ENCODE measurements at places on chromosomes 12 and 14.

DNA sequence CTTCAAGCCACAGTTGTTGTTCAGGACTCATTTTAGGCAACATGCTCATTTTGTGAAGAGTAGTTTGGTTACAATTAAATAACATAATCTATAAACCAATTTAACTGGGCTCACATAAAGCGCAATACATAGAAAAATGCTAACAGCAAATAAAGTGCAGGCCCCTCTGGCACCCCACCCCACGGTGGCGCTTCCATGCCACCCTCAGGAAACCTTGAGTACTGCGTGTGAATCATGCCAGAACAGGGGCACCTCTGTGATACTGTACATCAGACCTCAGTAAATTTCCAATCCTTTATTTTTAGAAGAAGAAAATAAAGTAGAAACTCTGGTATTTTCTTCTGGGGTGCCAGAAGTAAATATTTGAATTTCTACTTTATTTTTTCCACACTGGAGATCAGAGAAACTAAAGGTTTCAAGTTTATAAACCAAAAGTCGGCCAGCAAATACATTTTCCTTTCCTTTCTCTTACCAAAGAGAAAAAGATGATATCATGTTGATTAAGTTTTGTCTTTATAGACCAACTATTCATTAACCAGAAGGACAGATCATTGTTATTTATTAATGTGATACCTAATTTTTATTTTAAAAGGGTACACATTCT, 316.8 kb downstream of the PAWR start:
- no peak for DNase-seq

DNA sequence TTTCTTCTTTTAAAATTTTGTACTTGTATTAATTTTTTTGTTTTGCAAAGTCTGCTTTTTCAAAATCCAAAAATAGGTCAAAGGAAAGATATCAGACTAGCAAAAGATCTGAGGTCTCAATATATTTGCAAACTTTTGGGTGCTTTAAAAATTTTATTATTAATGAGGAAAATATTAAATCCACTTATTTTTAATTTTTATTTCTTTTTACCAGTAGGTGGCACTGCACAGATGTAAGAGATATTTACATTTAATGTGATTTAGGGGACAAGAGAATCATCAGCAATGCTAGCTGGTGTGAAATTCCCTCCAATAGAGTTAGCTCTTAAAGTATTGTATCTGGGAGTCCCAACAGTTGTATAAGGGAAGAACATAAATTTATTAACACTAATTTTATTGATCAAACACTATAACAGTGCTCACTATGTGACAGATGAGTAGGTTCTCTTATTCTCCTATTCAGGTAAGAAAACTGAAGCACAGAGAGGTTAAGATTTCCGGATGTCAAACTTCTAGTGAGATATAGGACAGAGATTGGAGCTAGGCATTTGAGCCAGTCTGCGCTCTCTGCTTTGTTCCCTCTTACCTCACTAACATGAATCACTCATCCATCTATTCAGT, 30.5 kb downstream of the ALX1 start:
- no peak for DNase-seq

- DNase-seq = no peak
These were observed 91.8 kb downstream of the SLC38A1 start for GRCh38 chr12:46177025-46177424.

DNA sequence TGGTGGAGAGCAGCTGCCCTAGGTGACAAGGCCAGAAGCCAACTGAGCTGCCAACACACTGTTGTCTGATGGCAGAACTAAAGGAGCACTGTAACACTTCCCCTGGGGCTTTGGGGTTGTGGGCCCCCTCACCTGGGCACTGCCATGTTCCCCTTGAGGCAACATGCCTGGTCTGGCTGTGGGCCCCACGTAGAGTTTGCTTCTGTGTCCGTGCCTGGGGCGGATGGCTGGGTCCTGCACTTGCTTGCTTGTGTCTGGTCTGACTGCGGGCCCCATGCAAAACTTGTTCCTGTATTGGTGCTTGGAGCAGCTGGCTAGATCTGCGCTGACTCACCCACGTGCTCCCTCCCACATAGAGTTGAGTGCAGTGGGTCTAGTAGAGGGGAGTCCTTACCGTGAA, 78.4 kb downstream of the MNAT1 start:
- no peak for DNase-seq

- no peak for DNase-seq
These were observed 14.8 kb downstream of the IRAK3 start for GRCh38 chr12:66203820-66204219.

DNA sequence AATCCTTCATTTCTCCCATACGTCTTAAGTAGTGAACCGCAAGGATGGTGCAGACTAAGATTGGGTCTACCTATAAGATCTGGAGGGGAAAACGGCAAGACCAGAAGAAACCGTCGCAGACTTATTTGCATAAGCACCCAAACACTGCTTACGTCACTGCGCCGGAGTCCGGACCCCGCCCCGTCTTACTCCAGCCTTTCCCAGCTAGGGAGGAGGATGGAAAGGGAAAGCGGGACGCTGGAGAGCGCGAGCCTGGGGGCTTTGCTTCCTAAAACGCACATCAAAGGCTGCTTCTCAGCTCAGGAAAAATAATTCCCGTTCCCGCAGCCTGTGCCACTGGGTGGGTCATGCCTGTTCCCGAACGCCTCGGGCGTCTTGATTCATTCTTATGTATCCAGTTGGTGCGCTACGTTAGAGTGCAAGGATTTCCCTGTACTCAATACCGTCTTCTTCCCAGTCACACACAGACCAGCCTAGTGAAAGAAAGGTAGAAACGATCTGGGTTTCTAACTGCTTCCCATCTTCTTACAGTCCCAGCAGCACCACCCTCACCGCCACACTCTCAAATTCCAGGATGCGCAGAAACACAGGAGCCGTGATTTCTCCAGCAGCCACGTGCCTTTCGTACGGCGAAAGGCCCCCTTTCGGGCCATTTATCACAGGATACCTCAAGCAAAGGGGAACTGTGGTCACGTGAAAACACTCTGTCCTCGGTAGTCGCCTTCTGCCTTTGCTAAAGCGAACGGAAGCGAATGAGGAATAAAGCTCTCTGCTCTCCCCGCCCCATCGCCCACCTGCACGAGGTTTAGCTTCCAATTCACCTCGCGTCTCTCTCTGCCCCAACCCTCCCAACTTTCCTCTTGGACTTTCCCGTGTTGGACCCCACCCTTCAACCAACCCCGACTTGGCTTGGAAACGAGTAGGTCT, 1.1 kb downstream of the SLC6A15 start:
- DNase-seq = no peak

DNA sequence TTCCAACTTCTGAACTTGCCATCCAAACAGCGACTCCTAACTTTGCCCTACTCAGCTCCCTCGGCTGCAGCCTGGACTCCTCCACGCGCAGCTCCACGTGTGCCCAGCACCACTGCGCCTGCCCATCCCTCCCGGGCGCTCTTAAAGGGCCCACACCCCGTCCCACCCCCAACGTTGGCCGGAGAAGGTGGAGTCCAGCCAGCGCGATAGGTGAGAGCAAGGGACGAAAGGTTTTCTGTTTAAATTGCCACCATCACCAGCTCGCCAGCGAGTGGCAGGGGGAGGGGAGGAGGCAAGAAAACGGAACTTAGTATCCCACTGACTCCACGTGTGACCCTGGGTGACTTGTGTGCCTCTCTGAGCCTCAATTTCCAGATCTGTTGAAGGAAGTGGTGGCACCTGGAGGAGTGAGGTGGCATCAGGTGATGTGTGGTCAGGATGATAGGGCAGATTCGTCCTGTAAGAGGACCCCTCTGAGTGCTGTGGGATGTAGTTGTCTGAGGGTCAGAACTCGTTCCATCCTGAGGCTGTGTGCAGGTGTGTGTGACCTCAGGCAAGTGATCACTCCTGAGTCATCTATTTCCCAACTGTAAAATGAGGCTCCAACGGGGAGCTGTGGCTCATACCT, 59.7 kb downstream of the TRPV4 start:
- no peak for DNase-seq

- DNase-seq = no peak
These were observed 143.5 kb upstream of the EGLN3 start for GRCh38 chr14:34094384-34094783.

DNA sequence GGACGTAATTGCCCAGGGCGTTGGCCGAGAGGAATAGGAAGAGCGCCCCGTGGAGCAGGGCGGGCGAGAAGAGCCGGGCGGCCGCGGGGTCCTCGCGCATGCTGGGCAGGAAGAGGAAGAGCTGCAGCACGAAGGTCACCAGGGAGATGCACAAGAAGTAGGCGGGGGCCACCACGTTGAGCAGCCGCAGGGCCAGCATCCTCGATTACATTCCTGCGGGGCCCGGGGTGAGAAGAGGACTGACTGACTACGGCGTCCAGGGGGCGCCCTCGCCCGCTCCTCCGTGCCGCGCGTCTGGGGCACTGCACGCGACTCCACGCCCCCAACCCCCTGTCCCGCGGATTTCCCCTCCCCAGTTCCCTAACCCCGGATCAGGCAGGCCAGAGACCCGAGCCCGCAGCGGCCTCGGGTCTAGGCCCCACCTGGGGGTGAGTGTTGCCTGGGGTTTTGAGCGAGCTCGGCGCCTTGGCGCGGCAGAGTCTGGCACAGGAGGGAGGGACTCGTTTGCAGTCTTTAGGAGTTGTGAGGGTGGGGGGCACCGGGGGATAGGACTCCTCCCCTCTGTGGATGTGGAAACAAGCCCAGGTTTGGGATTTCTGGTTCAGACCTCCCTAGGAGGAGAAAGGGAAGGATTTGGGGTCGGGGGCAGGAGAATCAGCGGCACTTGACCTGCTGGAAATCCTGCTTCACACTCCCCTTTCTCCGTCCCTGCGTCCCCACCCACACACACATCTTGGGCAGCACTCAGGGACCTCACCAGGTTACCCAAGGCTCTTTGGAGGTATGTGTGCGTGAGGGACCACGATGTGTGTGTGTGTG, 1.8 kb downstream of the ZDHHC22 start:
- DNase-seq = no peak

DNA sequence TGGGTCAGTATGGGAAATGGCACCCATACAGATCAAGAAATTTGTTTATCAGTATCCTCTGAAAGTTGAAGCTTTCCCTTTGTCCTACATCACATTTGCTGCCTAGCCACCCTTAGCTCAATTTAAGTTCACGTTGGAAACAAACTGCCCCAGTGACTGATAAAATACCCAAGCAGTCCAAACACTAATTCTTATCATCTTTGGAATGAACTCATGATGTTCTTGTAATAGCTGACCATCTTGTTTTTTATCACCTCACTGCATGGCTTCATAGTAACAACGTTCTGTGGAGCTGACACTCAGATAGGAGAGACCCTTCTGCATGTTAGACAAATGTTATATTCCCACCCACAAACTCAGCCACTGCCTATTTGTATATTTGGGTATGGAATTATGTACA, 93.4 kb downstream of the GPR135 start:
- no peak for DNase-seq

DNA sequence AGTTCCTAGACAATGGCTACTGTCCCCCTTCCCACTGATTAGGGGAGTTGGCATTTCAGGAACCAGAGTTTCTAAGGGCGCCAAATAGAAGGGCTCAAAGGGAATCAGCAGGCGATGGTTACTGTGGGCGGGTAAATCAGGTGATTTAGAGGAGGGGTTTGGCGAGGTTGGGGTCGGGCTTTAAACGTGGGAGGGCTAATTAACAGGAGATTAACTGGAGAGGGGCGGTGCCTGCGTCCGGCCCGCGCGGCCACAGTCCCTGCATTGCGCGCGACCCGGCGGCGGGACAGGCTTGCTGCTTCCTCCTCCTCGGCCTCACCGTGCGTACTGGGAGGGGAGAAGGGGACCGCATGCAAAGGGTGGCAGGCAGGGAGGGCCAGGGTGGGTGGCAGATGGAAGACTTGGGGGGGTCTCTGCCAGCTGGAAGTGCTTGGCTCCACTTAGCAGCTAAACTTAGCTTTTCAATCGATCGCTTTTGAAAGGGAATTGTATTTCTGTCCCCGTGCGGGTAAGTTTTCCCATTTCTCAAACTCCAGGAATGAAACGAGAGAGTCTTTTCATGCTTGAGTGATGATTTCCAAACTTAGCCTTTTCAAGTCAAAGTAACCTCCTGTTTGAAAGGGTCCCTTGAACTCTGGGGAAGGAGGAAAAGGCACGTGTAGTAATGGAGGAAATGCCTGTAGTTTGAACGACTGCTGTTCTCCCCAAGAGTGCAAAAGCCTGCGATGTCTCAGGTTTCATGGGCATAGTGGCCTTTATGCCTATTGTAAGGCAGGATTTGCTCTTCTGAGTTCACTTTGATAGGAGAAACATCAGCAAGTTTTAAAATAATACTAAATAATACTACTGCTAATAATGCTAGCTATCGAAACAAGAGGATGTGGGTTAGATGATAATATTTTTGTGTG, at the start of gene MGST1:
MGST1 (plus strand) TSS at position 255 of the 908 bp plus-strand sequence. CDS start 6,608 bp downstream, outside the sequence.
- no peak for DNase-seq

DNA sequence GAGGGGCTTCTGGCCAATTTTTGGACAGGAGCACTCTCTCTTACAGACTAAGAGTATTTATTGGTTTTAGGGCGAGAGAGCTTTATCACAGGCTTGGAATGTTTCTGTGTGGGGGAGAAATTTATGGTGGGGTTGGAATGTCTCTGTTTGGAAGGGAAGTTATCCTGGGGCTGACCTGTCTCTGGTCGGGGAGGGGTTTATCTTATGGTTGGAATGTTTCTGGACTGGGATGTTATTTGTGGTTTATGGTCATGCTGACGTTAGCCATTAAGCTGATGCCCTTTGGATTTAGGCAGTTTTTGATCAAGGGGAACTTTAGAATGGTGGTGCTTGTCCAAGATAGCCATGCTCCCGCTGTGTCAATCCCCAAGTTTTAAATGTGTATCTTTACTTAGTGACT, 614.8 kb downstream of the DIO2 start:
- DNase-seq = no peak

DNA sequence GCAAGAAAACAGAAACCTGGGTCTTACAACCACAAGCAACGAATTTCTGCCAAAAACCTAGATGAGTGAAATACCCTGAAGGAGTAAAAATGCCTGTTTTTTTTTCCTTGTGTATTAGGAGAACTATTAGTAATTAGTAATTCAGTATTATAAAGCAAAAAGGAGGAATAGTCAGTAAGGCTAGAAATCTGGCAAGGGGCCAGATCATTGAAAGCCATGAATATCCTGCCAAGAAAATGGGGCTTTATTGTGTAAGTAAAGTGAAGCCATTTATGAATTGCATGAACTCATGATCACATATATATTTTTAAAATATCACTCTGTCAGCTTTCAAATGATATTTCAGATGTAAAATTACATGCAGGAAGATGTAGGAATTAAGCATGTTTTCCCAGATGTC, 57.9 kb downstream of the TXNDC16 start:
- DNase-seq = no peak

- DNase-seq = no peak
These were observed 107.7 kb upstream of the SLC38A2 start for GRCh38 chr12:46480316-46480715.

DNA sequence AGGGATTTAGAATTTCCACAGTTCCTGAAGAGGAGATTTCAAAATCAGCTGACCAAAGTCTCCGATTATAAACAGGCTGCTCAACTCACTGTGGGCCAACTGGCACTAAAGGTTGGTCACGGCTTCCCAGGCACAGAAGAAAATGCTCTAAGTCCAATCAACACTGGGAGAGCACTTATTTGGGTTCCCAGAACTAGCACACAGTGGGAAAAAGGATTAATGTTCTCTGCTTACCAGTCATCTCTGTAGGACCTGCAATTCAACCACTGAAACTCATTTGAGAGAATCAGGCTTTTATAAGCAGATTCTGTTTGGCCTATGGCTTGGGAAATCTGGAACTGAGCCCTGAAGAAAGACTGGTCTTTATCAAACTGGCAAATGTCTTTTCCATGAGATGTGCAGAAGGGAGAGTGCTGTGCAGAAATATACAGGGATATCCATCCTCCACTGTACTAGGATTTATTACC, 49.4 kb downstream of the ABCC9 start:
- no peak for DNase-seq

All from stimulated activated CD4-positive, alpha-beta T cell treated with anti-CD3 and anti-CD28 coated beads, TNF-alpha, amount 100 ng/mL, for 24 hours (primary cell).